ENCODE measurements at places on chromosomes 6 and 20.

- DNase-seq = no peak
These were observed 67.5 kb downstream of the MTHFD1L start for GRCh38 chr6:150932996-150933395.

DNA sequence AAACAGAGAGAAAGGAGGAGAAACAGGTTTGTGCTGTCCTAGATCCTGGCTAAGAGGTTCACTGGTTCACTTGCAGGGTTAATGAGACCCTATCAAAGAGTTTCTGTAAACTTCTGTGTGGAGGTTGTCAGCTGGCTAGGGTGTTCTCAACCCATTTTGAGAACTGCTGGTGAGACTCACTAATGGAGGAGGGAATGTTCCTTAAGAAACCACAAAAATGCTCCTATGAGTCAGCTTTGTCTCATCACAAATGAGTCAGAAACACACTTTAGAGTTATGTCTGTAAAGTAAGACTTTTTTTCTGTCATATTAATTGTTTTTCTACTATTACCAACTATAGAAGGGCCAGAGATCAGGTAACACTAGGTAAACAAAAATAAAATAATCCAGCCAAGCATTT, 884.4 kb downstream of the PHF3 start:
- no peak for DNase-seq

GRCh38 chr6:69622924-69623323, 173.9 kb downstream of the LMBRD1 start:
- DNase-seq = no peak

DNA sequence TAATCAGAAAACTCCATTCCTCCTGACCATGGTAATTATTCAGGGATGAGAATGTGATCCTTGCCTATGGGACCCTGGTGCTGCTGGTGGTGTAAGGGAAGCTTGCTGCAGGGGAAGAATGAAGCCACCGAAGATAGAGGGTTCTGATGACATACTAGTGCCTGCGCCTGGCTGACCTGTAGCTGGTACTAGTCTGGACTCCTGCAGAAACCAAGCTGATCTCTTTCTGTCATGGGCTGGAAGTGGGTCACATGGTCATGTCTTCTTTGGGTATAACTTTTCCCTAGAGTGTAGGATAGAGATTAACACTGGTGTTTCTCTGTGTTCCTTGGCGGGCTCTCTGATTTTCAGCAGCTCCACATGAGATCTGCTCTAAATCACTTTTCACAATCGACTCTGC, 8.6 kb upstream of the SLC4A11 start:
- DNase-seq = no peak

DNA sequence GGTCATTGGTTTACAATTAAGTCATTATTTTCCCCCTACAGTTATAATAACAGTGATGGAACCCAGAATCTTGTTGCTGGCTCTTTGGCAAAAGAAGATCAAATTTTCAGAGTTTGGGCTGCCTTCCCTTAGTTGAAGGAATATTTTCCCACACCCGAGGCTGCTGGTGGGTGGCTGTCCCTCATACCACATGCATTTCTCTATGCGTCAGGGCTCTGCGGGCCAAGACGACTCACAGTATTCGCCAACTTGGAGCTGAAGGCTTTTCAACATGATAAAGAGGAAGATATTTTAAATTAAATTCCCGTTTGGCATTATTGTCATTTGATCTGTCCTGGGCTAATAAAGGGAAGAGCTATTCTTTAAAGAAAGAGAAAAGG, 102.2 kb upstream of the SASH1 start:
- no peak for DNase-seq

DNA sequence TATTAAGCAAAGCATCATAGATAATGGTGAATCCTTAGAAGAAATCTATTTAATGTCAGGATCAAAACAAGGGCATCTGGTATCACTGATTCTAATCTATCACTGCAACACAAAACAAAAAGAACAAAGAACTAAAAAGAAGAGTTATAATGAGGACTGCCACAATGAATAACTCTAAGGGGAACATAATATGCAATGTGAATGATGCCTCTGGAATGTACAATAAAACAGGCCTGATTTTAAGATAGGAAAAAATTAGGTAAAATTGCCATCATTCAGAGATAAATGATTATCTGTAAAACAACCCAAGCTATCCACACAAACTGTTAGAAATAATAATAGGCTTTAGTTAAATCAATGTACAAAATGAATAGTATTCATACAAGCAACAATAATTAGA, 936.7 kb upstream of the CITED2 start:
- DNase-seq = no peak

- no peak for DNase-seq
These were observed 162.4 kb upstream of the MMS22L start for GRCh38 chr6:97445407-97445806.

GRCh38 chr6:169986848-169987498, 235.6 kb downstream of the ERMARD start:
- no peak for DNase-seq

DNA sequence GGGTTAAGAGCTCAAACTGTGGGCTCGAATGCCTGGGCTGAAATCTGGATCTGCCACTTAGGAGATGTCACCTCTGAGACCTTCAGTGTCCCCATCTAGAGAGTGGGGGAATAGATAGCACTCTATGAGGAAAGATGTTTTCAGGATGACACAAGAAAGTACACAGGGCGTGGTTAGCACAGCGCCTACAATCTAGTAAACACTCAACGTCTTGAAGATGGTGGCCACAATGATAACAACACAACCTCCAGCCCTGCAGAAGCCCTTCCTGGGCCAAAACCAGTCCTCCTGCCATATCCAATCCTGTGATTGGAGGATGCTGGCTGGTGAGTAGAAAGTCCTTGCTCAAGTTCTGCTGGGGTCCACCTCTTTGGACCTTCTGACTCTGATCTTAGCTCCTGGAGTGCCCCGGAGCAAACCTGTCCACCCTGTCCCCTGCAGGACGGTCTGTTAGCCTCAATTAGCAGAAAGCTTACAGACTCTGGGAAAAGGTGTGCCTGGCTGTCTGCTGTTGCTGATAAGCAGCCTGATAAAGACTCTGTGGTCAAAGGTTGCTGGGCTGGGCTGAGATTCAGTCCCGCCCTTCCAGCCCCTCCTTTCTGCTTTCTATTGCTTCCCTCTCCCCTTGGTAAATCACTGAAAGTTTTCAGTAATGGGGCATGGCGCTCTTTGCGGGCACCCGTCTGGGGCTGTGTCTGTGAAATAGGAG, 8.2 kb downstream of the EDN3 start:
- no peak for DNase-seq

- no peak for DNase-seq
These were observed 175.0 kb downstream of the CBLN4 start for GRCh38 chr20:55830121-55830827.

Data from neural crest cell (in vitro differentiated cells).